ENCODE measurements at places on chromosomes 2 and 18.

DNA sequence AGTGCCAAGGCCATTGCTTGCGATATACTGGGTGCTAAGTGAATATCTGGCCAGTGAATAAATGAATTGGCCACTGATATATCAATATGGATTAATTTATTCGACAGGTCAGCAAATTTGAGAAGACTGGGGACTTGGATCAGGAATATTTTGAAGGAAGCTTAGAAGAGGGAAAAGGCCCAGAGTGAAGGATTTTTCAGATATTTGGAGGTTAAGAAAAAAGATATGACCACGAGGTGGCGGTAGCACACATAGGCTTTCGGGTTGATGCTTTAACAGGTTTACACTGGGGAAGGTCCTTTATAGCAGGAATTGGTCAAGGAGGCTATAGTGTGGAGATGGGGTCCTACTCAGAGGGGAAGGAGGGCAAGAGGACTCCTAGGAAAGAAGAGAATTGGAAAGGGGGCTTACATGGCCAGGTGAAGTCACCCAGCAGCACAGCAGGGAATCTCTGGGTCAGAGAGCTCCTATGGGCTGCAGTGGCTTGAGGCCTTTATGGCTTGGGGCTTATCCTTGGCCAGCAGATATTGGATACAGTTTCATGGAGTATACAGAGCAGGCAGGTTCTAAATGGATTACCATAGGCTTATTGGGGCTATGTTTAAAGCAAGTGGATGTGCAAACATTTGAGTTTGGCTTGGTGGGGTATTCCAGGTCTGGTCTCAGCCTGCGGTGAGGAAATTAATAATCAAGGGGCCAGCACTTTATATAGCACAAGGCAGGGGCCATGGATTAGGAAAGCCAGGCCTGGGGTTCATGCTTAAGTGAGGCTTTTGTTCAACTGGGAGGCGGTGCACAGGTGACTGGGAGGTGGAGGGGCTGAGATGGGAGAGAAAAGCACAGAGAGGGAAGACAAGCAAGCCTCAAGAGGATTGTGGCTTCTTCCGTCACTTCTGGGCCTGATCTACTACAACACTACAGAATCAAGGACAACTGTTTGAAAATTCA, 9.7 kb downstream of the IL1RN start:
- no peak for DNase-seq

- no peak for DNase-seq
Observed at GRCh38 chr2:116733699-116734098, 1080.8 kb upstream of the DDX18 start.

DNA sequence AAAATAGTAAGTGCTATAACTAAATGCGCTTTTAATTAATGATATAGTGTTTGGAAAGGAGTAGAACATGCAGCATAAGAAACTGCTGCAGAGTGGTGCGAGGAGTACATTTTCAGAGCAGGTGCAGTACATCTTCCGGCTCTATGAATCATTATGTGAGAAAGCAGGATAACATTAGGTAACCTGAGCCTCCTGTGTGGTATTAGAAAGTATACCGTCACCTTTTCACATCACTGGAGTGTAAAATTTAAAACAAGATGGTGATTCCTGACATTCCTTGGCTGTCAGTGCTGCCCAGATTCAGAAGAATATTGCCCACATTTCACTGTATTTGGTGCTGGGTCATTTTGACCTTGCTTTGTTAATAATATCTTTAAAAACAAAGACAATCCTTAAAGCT, 7.8 kb upstream of the DYNC2LI1 start:
- DNase-seq: no peak

DNA sequence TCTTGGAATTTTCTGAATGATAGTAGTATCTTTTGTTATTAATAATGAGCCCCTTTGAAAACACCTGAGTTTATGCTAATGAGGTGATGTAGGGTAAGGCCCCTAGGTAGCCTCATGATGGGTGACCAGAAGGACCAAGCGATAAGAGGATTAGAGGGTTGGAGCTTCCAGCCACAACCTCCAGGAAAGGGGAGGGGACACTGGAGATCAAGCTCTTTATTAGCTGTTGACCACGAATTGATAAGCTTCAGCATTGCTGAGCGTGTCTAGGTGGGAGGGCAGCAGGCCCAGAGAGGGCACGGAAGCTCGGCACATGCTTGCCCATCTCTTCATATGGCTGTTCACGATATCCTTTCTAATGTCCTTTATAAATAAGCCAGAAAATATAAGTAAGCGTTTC, 39.0 kb downstream of the KIAA2012 start:
- DNase-seq: no peak

DNA sequence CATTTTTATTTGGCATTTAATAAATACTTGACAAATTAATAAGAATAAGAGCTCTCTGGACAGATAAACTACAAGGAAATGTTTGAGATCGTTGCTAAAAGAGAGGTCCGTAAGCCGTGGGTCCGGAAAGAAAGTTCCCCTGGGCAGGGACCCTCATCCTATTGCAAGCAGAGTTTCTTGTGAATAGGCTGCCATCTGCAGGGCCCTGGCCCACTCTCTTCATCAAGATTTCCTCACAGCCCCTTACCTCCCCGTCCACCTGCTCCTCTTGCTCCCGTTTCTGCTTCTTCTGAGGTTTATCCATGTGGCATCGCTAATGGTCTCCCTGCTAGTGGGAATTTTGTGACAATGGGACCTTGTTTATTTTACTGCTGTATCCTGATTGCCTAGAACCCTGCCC, 30.1 kb upstream of the MC5R start:
- DNase-seq: no peak

DNA sequence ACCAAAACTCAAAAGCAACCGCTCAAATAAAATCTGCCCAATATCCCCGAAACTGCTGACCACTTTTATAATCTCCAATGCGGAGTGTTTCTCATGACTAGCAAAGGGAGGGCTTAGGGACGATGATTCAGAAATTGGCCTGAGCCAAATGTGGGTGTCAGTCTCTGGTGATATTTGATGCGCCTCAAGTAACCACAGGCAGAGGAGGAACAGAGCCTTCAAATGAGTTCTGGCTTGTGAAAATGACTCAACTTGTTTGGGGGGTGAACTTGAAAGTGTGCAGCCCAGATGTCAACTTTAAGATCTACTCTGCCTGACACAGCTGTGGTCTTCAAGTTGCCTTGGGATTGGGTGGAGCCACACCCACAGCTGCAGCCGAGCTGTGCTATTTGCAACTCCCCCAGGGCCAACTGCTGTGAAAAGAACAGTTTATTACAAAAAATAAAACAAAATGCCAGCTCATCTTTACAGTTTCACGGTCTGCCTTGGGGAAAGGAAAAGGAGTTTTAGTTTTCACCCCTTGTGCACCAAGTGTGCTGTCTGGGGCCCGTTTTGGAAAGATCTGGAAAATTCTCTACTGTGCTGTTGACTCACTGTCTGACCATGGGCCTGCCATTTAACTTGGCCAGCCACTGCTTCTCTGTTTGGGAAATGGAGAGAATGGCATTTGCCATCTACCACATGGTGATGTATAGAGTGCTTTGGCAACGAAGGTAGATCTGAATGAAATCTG, 222.1 kb downstream of the MTX2 start:
- peak; percentile 84 for DNase-seq

- DNase-seq: no peak
Observed at GRCh38 chr18:55268151-55268601, 308.9 kb upstream of the CCDC68 start.

GRCh38 chr2:172412984-172413492, 14.3 kb upstream of the ITGA6 start:
- DNase-seq: no peak

DNA sequence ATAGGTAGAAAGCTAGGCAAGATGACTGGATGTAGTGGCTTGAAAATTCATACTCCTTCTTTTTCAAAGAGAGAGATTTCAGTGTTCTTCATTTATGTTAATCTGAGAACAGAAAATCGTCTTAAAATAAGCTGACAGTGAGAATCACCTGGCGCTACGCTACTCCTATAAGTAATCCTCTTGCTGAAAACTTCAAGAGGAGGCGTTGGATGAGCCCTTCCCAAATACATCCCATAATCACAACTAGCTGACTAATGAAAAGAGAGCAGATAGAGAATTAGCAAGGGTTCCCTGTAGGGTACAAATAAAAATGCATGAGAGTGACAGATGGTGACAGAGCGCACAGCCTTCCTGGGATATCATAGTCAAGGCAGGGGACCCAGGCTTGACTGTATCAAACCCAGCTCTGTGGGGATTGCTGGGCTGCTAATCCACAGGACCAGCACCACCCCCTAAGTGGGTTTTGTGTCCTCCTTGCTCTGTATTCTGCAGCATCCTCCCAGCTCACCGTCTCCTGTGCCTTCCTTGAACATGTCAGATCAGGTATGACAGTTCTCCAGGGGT, 280.2 kb downstream of the SP3 start:
- no peak for DNase-seq

DNA sequence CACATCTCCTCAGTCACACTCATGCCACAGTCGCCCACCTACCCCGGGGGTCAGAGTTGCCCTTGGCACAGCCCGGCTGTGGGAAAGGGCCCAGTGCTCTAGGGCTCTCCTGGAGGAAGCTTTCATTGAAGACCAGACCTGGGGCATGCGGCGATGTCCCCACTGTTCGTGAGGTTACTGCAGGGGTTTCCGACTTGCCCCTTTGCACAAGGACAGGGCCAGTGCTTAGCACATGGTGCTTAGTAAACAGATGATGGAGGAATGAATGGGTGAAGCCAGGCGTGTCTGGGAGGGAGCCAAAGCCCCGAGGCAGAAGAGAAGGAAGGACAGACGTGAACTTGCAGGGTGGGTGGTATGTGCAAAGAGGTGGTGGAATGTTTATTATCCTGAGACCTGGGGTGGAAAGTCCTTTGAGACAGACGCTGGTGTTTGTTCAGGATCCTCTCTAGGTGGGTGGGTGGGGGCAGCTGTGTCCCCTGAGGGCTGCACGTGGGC, 205.9 kb upstream of the ARL4C start:
- DNase-seq: peak; percentile 77

GRCh38 chr2:239684996-239685395, 284.2 kb upstream of the HDAC4 start:
- no peak for DNase-seq

GRCh38 chr2:41782306-41783158, 265.3 kb upstream of the PKDCC start:
- no peak for DNase-seq

DNA sequence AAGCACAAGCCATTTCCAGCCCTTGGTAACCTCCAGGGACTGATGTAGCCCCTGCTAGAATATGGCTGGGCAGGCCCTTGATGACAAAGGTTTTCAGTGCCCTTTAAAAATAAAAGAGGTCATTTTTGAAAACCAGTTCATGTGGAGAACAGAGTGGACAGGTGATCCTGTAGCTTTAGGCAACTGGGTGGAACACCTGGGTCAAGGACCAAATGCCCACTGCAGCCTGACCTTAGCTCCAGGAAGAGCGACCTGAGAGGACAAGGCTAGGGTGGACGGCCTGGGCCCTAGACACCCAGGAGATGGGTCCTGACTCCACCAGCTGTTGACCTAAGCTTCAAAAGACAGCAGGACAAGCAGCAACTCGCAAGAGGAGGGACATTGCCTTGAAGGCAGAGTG, 116.6 kb downstream of the LIPG start:
- no peak for DNase-seq

DNA sequence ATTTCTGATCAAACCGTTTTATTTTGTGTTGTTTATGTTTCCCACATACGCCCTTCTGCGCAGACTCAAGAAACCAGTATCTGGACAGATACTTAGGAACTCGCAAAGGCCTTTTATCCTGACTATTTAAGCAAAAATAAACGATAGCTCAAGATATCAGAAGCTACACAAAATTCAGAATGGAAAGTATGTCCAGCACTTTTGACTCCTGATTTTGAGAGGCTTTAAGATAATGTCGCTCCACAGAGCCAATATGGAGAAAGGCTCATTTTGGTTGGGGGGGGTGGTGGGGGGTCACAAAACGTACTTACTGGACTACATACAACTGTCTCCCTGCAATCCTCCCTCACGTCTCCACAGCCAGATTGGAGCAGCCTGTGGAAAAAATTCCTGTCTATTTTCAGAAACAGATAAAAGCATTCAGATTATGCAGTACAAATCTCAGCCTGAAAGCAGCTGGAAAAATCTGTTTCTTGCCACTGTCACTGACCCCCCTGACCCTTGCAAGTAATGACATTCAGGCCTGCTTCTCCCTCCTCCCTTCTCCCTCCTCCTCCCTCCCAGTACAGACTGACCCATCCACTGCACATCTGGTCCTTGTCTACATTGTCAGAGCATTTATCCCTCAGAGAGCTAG, 34.9 kb upstream of the LCLAT1 start:
- DNase-seq: peak; percentile 37

DNA sequence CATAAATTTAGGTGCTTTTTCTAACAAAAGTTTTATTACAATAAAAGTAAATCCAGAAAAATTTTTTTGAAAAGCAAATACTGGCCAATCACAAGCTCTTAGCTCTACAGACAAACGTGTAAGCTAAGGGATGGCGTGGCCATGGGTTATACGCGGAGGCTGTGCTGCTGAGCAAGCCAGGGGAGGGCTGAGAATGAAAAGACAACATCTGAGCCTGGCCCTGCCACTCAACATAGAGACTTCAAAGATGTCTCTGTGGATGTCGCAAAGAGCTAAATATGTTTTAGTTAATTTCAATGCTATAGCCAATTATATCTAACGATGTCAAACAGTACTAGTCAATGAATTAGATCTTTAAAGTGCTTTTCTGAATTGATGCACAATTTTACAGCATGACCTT, 33.3 kb upstream of the NT5DC4 start:
- no peak for DNase-seq

GRCh38 chr2:164948540-164948939, 6.8 kb downstream of the SLC38A11 start:
- DNase-seq: no peak

- no peak for DNase-seq
Observed at GRCh38 chr2:12109363-12110017, 363.1 kb downstream of the LPIN1 start.

DNA sequence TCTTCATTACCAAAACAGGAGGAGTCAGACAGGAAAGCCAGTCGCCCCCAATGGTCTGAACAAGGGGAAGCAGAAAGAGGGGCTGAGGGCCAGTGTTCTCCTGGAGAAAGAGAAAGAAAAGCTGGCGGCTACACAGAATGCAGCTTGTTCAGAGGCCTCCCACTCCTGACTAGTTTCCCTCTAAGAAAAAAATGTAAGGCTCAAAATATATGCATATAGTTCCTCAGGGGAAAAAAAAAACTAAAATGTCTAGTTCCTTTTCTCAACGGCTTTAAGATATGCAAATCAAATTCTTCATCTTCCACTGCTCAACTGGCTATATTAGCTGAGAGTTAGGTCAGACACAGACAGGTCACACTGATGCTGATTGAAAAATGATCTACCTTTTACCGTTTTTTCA, 18.6 kb downstream of the MBOAT2 start:
- no peak for DNase-seq
